ENCODE measurements at places on chromosomes 12 and 14.

GRCh38 chr14:91570021-91570420, 59.9 kb upstream of the PPP4R3A start:
- no peak for DNase-seq

DNA sequence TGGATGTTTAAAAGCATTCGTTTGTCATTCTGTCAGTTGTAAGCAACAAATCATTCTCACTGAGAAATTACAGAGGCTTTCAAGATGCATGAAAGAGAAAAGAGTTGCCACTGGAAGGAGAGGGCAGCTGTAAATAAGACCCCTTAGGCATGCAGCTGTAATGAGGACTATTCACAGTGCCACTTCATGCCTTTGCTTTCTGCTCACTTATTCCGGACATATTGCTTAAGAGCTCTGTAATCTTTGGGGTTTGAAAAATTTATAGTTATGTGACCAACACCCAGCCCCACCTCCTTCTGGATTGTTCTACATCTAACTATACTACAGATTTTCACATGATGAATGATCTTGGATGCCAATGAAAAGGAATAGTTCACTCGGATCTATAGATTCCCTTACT, 194.8 kb upstream of the DCN start:
- DNase-seq: no peak

- DNase-seq: no peak
These were observed 39.0 kb upstream of the REP15 start for GRCh38 chr12:27657296-27657695.

DNA sequence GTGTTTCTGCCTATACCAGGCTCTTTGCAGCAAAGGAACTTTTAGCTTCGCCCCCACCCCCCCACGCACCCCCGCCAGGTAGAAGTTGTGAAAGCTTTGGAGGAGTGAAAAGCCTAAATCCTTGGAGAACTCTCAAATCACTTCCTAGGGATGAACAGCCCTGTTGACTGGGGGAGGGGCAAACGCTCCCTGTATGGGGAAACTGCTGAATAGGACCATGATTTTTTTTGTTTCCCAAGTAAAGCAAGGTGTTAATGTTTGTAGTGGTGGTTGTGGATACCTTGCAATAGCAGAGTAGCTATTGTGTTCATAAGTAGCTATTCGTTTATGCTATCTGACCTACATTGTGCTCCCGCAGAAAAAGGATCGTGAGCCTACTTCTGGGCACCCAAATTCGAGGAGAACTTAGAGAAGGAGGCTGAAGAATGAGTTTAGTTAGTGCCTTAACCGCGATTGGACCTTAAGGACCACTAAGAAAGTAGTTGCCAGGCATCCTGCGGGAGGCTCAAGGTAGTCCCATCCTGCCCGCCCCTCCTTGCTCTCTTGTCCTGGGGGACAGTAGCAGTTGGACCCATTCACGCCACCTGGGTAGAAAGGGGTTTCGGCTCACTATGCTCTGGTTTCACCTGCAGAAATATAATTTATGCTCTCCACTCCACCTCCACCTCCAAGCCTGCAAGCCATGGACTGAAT, 901 bp upstream of the NFKBIA start:
- DNase-seq: peak; percentile 40

- DNase-seq: no peak
These were observed 53.1 kb downstream of the TGFB3 start for GRCh38 chr14:75928690-75929181.
